ENCODE measurements at places on chromosomes 1 and 21.

DNA sequence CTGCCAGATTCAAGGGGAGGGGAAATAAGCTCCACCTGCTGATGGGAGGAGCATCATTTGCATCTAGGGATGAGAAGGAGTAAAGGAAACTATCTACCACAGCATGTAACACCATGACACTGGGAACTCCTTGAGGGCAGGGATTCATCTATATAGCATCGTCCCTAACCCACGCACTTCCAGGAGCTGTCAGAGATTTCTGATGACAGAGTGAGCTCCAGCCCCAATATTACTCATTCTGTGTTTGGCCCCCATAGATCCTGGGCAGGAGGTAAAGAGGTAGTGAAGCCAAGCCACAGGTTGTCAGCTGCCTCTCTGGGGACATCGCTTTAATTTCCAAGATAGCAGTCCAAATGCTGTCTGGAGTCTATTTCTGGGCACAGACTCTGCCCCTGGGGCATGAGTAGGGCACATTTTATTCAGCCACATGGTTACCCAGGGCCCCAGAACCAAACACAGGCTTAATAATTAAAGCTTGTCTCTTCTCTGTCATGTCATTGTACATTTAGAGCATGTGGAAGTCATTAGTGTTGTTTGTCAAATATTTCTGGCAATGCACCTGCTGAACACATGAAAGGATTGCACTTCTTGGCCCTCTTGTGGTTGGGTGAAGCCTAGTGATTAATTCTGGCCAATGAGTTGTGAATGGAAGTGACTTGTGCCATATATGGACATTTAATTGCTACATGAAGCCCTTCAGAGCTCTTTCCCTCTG is 105.9 kb upstream of the POU3F1 start:
- DNase-seq = no peak
- H3K27ac ChIP-seq = no peak overlapping the region
- H3K4me1 ChIP-seq = no peaks in the 10 kb centered on the region
- H3K4me3 ChIP-seq = no peak overlapping the region

GRCh38 chr1:41268154-41268770 is 26.2 kb upstream of the SCMH1 start:
- no peak overlapping the region for H3K4me3 ChIP-seq
- H3K36me3 ChIP-seq = no peaks in the 10 kb centered on the region
- no peaks in the 10 kb centered on the region for H3K4me1 ChIP-seq
- peaks cover 12% of the 10 kb centered on the region for H3K27me3 ChIP-seq

GRCh38 chr1:184425449-184426277 is 38.8 kb downstream of the C1orf21 start:
- no peak overlapping the region for H3K4me3 ChIP-seq
- H3K27me3 ChIP-seq = peaks cover 2% of the 10 kb centered on the region
- H3K36me3 ChIP-seq = no peaks in the 10 kb centered on the region
- no peaks in the 10 kb centered on the region for H3K4me1 ChIP-seq
- H3K27ac ChIP-seq = no peak overlapping the region

GRCh38 chr1:36855699-36856494 is 178.4 kb downstream of the GRIK3 start:
- peaks cover 1% of the 10 kb centered on the region for H3K27me3 ChIP-seq
- H3K36me3 ChIP-seq = no peaks in the 10 kb centered on the region
- no peak overlapping the region for H3K27ac ChIP-seq
- H3K4me3 ChIP-seq = no peak overlapping the region
- no peak for DNase-seq
- H3K4me1 ChIP-seq = no peaks in the 10 kb centered on the region

- H3K36me3 ChIP-seq = peaks cover 12% of the 10 kb centered on the region
- H3K27ac ChIP-seq = no peak overlapping the region
- H3K4me1 ChIP-seq = peaks cover 56% of the 10 kb centered on the region
- no peaks in the 10 kb centered on the region for H3K27me3 ChIP-seq
These were observed 18.8 kb downstream of the CEP350 start for GRCh38 chr1:179973198-179974110.

DNA sequence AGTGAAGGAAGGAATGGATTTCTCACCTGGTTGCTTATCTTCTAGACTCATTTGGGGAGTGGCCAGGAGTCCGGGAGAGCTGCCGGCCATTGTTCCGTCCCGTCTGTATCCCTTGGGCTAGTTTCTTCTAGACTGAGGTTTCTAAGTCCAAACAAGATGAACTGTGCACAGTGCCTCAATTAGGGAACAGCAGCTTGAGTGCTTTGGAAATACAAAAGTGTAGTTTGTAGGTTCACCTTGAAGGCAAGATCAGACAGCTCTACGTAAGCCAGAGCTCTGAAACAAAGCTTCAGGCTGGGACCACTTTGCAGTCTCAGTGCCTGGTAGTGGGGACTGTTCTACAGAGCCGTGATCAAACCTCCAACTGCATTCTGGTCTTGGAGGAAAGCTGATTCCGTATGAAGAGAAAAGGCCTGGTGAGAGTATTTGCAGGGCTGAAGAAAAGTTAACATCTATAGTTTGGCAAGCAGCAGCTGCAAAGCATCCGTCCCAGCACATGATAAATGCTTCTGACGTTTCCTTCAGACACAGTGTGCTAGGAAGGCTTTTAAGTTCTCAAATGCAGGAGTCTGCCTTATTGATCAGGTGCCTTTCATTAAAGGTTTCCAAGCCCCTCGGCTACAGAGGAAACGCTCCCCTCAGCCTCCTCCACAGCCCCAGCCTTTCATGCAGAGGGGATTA is 432.8 kb downstream of the KIF26B start:
- H3K27me3 ChIP-seq = no peaks in the 10 kb centered on the region
- H3K4me1 ChIP-seq = no peaks in the 10 kb centered on the region
- H3K36me3 ChIP-seq = no peaks in the 10 kb centered on the region
- no peak for DNase-seq

- DNase-seq = no peak
- no peak overlapping the region for H3K27ac ChIP-seq
- no peaks in the 10 kb centered on the region for H3K36me3 ChIP-seq
- no peaks in the 10 kb centered on the region for H3K27me3 ChIP-seq
These were observed 146.0 kb downstream of the RERE start for GRCh38 chr1:8671306-8671917.

GRCh38 chr1:173134800-173135199 is 72.3 kb downstream of the TNFSF4 start:
- H3K27ac ChIP-seq = no peak overlapping the region
- H3K4me1 ChIP-seq = no peaks in the 10 kb centered on the region
- no peak for DNase-seq
- no peak overlapping the region for H3K4me3 ChIP-seq
- H3K36me3 ChIP-seq = no peaks in the 10 kb centered on the region
- peaks cover 1% of the 10 kb centered on the region for H3K27me3 ChIP-seq

DNA sequence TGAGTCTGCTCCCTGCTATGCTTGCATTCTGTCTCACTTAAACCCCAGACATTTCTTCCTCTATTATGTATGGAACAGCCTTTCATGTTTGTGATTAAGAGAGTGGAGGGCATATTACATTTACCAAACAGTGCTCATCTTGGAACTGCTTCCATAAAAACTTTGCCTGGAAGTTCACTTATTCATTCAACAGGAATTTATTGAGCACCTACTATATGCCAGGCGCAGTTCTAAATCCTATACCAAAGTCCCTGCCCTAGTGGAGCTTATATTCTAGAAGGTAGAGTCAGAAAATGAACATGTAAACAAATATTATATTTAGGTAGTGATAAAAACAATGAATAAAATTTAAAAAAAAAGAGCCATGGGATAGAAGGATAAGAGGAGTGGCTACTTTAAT is 49.8 kb downstream of the KANK4 start:
- no peak overlapping the region for H3K27ac ChIP-seq
- H3K4me3 ChIP-seq = no peak overlapping the region
- no peaks in the 10 kb centered on the region for H3K27me3 ChIP-seq
- DNase-seq = no peak

DNA sequence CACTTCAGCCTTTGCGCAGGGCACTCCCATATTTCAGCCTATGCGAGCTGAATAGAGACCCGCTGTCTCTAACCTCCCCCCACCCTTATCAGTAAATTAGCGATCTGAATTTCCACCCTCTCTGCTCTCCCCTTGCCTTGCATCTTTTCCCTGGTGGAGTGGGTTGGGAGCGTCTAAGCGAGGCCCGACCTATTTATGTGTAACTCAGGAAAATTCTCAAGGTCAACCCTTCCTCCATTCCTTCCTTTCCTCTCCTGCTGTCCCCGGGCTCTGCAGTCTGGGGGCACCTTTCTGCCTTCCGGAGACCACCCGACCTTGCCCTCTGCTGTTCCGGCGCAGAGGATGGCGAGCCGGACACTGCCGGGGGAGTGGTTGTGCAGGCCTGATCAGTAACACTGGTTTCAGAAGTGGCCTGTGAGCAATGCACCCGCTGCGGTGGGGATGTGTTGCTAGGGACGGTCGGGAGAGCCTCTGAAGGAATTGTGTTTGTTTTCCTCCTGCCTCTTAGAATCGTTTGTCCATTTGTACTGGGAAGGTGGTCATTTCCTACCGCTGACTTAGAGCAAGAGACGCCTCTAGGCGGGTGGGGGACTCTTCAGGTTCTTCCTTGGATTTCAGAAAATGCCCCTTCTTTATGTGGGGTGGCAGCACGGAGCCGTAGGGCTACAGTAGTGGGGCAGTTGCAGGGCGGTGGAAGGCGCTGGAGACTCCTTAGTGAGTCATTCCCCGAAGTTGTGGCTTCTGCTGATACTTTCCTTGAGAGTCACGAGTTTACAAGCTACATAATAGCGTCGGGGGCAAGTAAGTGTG is 513 bp downstream of the MGST3 start:
- DNase-seq = peak; percentile 56
- H3K27ac ChIP-seq = no peak overlapping the region
- H3K4me3 ChIP-seq = no peak overlapping the region
- H3K27me3 ChIP-seq = no peaks in the 10 kb centered on the region
- H3K4me1 ChIP-seq = peaks cover 24% of the 10 kb centered on the region
- H3K36me3 ChIP-seq = no peaks in the 10 kb centered on the region

DNA sequence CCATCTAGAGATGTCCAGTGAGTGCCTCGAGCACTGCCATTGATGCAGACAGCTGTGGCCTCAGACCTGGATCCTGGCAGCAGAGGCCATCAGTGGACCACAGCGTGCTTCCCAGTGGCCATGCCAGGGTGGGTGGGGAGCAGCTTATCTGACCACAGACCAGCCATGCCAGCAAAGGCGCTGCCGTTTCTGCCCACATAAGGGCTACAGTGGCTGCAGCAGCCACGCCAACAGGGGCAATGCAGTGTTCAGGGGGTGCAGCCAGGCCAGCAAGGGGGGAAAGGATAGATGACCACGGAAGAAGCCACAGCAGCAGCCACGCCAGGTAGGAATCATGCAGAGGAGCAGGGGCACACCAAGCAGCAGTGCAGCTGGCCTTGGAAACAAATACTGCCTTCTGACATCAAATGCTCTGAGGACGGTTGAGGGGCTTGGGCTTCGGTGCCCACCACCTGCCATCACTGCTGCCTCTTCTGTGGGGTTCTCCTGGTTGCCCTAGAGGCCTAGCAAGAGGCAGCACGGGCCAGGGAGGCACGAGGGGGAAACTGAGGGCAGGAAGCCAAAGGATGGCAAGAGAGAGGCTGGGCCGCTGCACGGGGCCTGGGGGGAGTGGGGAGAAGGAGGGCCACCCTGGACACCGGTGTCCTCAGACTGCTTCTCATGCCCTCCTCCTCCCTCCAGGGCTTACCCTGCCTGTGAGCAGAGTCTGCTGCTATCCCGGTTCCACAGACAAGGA is 94.7 kb upstream of the RUNX3 start:
- peaks cover 2% of the 10 kb centered on the region for H3K36me3 ChIP-seq
- peaks cover 95% of the 10 kb centered on the region for H3K4me1 ChIP-seq
- peak overlapping the region; percentile 91 for H3K27ac ChIP-seq
- H3K27me3 ChIP-seq = no peaks in the 10 kb centered on the region
- no peak for DNase-seq
- no peak overlapping the region for H3K4me3 ChIP-seq

DNA sequence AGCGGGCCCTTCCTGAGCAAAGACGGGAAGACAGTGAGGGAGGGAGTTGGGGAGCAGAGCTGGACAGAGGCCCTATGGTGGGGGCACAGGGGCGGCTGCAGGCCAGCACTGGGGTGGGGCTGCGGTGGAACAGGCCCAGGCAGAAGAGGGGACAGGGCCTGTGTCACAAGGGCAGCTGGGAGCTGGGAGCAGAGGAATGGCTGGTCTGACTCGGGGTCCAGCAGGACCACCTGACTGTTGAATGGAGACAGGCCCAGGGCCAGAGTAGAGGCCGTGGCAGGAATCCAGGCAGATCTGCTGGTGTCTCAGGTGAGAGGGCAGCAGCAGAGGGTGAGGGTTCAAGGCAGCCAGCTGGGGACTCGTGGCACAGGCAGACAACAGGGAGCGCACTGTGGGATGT is 25.3 kb downstream of the CTNNBIP1 start:
- H3K36me3 ChIP-seq = no peaks in the 10 kb centered on the region
- peaks cover 17% of the 10 kb centered on the region for H3K4me1 ChIP-seq
- no peak overlapping the region for H3K4me3 ChIP-seq
- no peak overlapping the region for H3K27ac ChIP-seq
- no peak for DNase-seq

DNA sequence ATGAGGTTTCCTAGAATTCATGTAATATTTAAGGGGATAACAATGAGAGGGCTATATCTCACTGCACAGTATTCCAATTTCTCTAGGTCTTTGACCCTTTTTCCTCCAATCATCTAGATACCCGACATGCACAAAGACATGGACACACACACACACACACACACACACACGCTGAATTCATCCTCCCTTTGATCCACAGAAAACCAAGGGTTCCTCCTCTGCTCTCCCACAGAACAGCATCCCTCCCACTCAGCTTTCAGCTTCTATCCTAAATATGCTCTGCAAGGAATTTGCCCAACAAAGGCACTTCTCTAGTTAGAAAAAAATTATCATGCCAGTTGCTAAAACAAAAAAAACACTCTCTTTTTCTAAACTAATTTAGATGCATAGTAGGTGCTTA is 231.7 kb downstream of the RGS7 start:
- H3K4me3 ChIP-seq = no peak overlapping the region
- no peaks in the 10 kb centered on the region for H3K4me1 ChIP-seq
- H3K27ac ChIP-seq = no peak overlapping the region
- DNase-seq = no peak
- no peaks in the 10 kb centered on the region for H3K36me3 ChIP-seq

DNA sequence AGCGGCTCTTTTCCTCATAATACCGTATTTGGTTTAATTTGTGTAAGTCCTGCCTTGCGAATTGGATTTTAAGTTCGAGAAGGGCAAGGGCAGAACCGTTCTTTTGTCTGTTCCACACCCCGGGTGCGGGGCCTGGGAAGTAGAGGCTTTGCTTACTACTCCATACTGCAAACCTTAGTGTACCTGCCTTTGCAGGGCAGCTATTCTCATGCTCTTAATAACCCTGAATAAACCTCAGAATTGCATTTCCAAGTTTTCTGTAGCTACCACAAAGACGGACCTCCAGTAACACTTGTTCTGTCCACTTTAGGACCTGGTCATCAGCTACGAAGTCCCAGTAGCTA is 657 bp upstream of the HNRNPU start:
- H3K27ac ChIP-seq = peak overlapping the region; percentile 90
- DNase-seq = peak; percentile 35
- peaks cover 1% of the 10 kb centered on the region for H3K27me3 ChIP-seq
- H3K4me1 ChIP-seq = peaks cover 42% of the 10 kb centered on the region
- H3K36me3 ChIP-seq = peaks cover 33% of the 10 kb centered on the region

DNA sequence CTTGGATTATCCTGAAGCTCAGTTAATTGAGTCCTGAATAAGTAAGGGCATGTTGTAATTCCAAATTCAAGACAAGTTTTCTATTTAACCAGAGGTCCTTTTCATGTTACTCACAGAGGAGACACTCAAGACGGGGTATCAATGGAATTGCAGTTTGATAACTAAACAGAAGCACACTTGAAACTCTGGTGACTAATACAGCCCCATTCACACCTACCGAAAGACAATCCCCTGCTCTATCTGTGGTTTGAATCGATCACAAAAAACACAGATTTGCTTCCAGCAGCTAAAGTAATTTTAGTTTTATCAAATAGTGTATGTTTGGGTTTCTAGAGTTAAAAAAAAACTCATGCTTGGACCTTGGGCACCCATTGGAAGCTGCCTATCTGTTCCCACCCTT is 60.4 kb downstream of the TEX35 start:
- no peak for DNase-seq
- no peak overlapping the region for H3K27ac ChIP-seq
- peaks cover 14% of the 10 kb centered on the region for H3K4me1 ChIP-seq
- H3K4me3 ChIP-seq = no peak overlapping the region
- H3K36me3 ChIP-seq = no peaks in the 10 kb centered on the region
